Urothelium cell line (cell line): ENCODE measurements at places on chromosomes 3 and 15.

- DNase-seq = no peak
Measured at GRCh38 chr3:177185035-177185574, 12.2 kb downstream of the TBL1XR1 start.

DNA sequence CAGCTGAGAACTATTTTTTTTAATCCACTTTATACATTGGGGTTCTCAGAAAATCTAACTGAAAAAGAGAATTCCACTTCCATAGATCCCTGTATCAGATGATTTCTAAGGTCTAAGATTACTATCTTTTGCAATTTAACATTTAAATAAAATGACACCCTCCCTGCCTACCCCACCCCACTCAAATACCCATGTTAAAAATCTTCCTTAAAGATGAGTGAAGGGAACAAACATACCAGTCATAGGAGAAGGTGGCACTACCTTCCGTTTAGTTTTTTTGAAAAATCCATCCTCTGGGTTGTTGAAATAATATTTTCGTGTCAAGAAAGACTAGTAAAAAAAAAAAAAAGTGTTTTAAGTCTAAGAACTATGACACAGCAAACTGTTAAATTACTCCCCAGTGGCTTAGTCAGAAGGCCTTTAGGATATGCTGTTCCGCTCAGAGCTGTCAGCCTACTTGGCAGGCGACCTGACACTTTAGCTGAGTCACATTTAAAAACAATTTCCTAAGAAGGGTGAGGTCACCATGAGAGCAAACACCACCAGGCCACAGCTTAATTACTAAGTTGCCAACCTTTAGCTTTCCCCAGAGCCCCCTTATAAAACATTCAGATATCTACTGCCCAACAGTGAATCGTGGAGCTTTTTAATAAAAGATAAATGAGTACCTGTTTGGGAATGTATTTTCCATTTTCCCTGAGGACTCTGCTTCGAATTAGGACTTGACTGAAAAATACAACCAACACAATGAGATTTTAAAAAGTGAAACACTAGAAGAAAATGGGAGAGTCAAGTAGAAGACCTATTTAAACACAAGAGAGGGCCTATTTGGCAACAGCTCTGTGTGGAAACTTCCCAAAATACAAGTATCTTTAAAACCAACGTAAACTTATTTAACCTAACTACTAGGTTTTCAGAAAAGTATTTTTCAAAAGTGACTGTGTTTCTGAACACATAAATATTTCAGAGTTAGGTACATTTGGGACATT, 9.6 kb downstream of the EMC3 start:
- DNase-seq = peak; percentile 75

DNA sequence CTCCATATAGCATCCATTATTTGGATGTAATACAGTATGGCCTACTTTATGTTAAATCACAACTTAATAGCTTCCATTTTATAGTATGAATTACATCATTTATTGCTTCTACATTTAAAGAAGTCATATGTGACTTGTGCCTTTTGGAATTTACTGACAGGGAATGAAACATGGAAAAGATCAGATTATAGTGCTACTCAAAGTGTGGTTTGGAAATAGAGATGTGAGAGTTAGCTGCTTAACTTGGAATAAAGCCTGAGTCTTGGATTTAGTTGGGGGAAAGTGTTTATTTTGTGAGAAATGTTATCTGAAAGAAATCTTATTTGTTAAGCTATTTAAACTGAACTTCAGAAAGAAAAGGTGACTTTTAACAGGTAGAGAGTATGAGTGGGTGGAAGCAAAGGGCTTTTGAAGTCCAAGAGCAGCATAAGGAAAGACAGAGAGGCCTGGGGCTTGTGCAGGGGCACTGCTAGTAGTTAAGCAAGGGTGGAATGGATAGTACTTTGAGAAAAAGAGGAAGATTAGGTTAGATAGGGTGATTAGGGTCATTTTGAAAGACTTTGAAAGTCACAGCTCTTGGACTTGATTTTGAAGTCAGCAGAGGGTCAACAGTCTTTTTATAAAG, 60.5 kb downstream of the SLMAP start:
- DNase-seq = no peak

GRCh38 chr3:194249323-194250097, 101.6 kb downstream of the CPN2 start:
- DNase-seq = no peak

- no peak for DNase-seq
Measured at GRCh38 chr15:25884370-25884769, 21.2 kb upstream of the ATP10A start.

DNA sequence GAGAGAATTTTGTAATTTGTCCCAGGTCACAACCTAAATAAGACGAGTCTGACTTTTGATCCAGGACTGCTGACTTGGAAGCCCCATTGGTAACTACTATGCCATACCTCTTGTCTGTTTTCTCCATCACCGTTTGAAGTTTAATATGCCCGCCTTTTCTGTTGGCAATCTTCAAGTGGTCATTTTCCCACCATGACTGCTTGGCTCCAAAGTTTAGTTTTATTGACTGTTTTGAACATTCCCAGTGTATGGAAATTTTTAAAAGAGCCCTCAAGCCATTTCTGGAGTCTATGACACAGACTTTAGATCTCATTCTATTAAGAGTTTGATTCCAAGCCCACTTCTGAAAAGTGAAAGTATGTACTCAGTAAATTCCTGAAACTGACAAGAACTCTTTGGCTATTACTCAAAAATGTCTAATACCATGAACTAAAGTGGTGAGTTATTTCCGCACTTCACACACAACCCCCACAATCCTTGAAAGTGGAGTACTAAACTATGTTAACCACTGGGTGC, 136.7 kb upstream of the ADAMTS9 start:
- no peak for DNase-seq

GRCh38 chr3:99413504-99413903, 224.9 kb upstream of the COL8A1 start:
- DNase-seq = no peak

- no peak for DNase-seq
Measured at GRCh38 chr3:88101142-88101541, 42.1 kb downstream of the ZNF654 start.

DNA sequence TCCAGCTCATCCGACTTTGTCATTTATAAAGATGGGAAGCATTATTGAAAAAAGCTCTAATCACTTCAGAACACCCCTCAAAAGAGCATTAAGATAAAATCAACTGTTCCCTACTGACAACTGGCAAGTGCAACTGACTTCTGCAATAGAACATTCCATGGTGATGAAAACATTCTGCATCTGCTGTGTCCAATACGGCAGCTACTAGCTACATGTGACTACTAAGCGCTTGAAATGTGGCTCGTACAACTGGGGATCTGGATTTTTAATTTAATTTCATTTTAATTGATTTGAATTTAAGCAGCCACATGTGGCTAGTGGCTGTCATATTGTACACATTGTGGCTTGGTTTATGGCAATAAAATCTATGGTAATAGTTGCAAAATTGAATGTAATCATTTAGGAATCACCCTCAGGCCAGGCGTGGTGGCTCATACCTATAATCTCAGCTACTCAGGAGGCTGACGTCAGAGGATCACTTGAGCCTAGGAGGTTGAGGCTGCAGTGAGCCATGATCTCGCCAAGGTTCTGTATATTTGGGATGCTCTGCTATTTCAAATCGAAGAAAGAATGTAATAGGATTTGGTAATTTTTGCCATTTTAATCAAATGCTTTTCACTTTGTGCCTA, 390.3 kb downstream of the GABRB3 start:
- no peak for DNase-seq

- no peak for DNase-seq
Measured at GRCh38 chr3:195906865-195907683, 1.3 kb downstream of the TNK2 start.

DNA sequence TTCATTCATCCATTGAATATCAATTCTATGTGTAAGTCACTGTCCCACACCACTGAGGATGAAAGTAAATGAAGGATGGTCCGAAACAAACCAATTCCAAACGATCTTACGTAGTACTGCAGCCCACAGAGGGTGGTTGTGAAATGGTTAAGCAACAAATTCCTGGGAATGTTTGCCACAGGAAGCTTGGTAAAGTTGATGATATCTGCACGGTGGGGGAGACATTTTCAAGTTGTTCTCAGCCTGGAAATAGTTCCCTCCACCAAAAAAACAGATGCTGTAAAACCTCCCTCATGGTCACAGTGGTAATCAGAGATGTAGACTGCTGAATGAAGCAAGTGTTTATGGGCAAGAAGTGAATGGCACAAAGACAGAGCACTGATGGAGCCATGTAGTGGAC, 35.9 kb upstream of the BNC1 start:
- peak; percentile 36 for DNase-seq

DNA sequence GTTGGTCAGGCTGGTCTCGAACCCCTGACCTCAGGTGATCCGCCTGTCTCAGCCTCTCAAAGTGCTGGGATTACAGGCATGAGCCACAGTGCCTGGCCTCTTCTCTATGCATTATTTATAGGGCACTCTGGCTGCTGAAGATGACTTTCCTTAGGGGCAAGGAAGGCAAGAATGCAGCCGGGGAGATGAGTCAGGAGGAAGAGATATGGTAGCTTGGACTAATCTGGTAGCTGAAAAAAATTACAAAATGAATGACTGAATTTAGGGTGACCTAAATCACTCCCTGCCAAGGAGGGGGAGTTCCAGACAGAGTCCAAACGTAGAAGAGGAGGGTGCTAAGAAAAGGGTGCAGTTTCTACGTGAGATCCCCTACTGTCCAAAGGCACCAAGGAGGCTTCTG, 14.2 kb downstream of the RHCG start:
- DNase-seq = no peak

GRCh38 chr3:31067004-31067403, 172.5 kb upstream of the GADL1 start:
- DNase-seq = peak; percentile 21

- DNase-seq = peak; percentile 29
Measured at GRCh38 chr3:189041482-189042090, 130.2 kb upstream of the TPRG1 start.

- no peak for DNase-seq
Measured at GRCh38 chr3:119257654-119258410, 17.2 kb upstream of the B4GALT4 start.

DNA sequence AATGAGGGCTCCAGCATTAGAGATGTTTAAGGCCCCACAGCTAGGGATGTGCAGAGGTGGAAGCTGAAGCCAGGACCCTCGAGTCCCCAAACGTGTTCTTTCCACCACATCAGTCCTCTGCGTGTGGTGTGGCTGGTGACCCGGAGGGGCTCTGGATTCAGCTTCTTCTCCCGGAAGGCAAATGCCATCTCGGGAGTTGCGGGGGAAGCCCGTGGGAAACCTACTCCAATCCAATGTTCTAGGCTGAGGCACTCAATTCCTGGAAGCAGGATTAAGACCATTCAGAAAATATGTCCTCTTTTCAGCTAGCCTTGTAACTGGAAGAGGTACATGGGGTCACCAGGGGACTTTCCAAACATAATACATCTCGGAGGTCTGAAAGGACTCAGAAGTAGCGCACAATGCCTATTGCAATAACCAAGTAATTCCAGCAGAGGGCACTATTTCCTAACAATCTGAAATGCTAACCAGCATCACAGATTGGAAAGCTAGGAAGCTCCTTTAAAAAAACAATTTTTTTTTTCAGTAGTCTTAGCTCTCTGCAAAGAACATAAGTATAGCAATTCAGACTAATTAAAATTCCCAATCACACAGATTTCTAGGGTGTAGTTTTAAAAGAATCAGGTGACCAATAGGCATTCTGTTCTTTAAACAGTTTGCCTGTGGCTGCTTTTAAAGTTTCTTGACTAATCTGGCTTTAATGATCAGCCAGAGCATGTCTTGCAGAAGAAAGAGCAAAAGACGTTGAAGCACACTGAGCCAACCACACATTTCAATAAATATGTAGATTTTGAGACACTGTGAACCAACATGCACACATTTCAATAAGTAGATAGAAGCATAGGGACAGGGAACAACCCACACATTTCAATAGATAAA, 36.1 kb downstream of the BNC1 start:
- DNase-seq = peak; percentile 48

GRCh38 chr3:30551266-30551665, 55.1 kb upstream of the TGFBR2 start:
- DNase-seq = no peak

- peak; percentile 23 for DNase-seq
Measured at GRCh38 chr15:101808201-101808600, 3.8 kb upstream of the OR4F15 start.

DNA sequence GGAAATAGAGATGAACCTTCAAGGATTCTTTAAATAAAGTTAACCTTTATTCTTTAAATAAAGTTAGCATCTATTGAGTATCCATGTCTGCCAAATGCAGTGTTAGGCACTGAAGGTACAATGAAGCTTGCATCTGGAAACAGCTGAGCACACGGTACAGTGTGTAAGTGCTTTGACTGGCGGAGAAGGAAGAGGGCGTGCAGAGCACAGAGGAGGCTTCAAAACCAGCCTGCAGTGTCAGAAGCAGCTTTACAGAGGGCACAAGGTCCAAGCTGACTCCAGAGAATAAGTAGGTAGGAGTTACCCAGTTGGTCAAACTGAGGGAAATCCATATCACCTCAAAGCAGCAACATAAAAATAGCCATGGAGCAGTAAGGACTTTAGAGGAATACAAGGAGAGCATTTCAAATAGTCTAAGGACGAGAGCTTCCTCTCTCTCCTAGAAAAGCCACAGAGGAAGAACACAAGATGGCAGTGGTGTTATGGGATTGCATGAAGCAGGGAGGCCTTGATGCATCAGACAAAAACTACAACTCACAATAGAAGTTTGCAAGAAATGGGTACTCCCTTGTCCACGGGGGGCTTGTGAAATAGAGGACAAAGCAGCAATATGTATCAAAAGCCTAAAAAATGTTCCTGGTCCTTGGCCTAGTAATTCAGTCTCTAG, 60.3 kb upstream of the PPP2R3A start:
- no peak for DNase-seq

- no peak for DNase-seq
Measured at GRCh38 chr15:58222679-58223078, 84.5 kb downstream of the AQP9 start.

- no peak for DNase-seq
Measured at GRCh38 chr3:63976872-63977200, 46.5 kb downstream of the PSMD6 start.

DNA sequence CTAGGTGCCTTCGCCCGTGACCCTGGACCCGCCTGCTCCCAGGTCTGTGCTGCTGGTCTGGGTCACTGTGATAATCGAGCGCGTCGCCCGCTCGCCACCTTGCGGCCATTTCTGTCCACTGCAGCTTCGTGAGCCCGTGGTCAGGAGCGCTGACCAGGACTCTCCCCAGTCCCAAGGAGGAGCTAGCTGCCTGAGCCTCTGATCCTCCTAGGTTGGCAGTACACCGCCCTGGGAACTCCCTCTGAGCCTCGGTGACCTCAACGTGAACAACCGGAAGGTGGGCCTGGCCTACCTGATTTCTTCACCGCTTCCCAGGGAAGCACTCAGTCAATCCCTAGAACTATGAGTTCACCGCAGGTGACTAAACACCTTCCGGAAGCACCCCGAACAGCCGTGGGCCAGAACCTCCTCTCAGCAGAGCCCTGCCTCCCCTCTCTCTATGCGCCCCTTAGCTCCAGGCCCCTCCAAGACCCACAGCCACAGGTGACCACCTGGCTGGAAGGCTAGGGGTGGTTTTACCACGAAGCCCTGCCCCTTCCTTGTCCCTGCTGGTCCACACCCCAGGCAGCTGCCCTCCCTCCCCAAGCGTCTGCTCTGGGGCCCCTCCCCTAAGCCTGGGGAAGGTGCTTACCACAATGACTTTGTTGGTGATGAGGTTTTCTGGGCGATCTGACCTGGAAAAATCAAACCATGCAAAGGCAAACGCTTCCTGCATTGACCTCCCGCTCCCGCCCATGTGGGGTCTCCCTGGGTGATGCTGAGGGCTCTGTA, 9.7 kb downstream of the PLA2G4D start:
- peak; percentile 84 for DNase-seq
